Hair follicle dermal papilla cell (primary cell): ENCODE measurements at places on chromosomes 11 and 22. TPM values are rescaled to one million over a fixed set of nuclear protein-coding genes. Genes with fewer than 3 reads are reported as not detected.

CST6 gene
- total RNA-seq, result 0.49 and 0.85 TPM in 2 replicates

P4HA3 gene
- total RNA-seq, result 3.5 and 3.9 TPM in 2 replicates

HTR3A gene
- not detected in 2 replicates for total RNA-seq

KLHDC7B gene
- total RNA-seq, result 0.12 TPM in 1 of 2 replicates, not detected in the other

MICAL3 gene
- total RNA-seq, result 39.7 and 53.2 TPM in 2 replicates

KDM4D gene
- total RNA-seq, result 0.49 and 0.97 TPM in 2 replicates

PNPLA5 gene
- total RNA-seq, result not detected in 2 replicates

ACRV1 gene
- total RNA-seq, result not detected in 2 replicates

SPDYC gene
- not detected in 2 replicates for total RNA-seq

PGM2L1 gene
- 2.9 and 3.1 TPM in 2 replicates for total RNA-seq

OR56A1 gene
- not detected in 2 replicates for total RNA-seq

FOLR2 gene
- not detected in 2 replicates for total RNA-seq

SLC5A12 gene
- 0.12 and 0.16 TPM in 2 replicates for total RNA-seq

OR9I1 gene
- not detected in 2 replicates for total RNA-seq

TUB gene
- 14.7 and 17.8 TPM in 2 replicates for total RNA-seq

BBOX1 gene
- under 0.01 and 0.12 TPM in 2 replicates for total RNA-seq

KCNQ1 gene
- not detected in 2 replicates for total RNA-seq

RNF121 gene
- 32.7 and 33.3 TPM in 2 replicates for total RNA-seq

MS4A7 gene
- not detected in 2 replicates for total RNA-seq

UBQLNL gene
- total RNA-seq, result 0.32 and 0.49 TPM in 2 replicates

FAM180B gene
- 0.24 TPM in 1 of 2 replicates, not detected in the other for total RNA-seq

FAM83F gene
- under 0.01 TPM in 2 replicates for total RNA-seq

TEX54 gene
- not detected in 2 replicates for total RNA-seq

APOBEC3H gene
- not detected in 2 replicates for total RNA-seq

MOGAT2 gene
- total RNA-seq, result not detected in 2 replicates

GSTT2B gene
- total RNA-seq, result 0.16 and 3.3 TPM in 2 replicates

PLA2G3 gene
- total RNA-seq, result not detected in 2 replicates

FUT4 gene
- total RNA-seq, result 9.8 and 11.8 TPM in 2 replicates

OR4D5 gene
- total RNA-seq, result not detected in 2 replicates

MIF gene
- total RNA-seq, result 121 and 141 TPM in 2 replicates
